ENCODE measurements at places on chromosomes 11 and 22.

- DNase-seq: no peak
These were observed 45.7 kb downstream of the BCL2L13 start for GRCh38 chr22:17684245-17684644.

- DNase-seq: no peak
These were observed 13.4 kb upstream of the PLEKHB1 start for GRCh38 chr11:73632996-73633395.

- DNase-seq: no peak
These were observed 116.7 kb downstream of the NTM start for GRCh38 chr11:131486937-131487635.

DNA sequence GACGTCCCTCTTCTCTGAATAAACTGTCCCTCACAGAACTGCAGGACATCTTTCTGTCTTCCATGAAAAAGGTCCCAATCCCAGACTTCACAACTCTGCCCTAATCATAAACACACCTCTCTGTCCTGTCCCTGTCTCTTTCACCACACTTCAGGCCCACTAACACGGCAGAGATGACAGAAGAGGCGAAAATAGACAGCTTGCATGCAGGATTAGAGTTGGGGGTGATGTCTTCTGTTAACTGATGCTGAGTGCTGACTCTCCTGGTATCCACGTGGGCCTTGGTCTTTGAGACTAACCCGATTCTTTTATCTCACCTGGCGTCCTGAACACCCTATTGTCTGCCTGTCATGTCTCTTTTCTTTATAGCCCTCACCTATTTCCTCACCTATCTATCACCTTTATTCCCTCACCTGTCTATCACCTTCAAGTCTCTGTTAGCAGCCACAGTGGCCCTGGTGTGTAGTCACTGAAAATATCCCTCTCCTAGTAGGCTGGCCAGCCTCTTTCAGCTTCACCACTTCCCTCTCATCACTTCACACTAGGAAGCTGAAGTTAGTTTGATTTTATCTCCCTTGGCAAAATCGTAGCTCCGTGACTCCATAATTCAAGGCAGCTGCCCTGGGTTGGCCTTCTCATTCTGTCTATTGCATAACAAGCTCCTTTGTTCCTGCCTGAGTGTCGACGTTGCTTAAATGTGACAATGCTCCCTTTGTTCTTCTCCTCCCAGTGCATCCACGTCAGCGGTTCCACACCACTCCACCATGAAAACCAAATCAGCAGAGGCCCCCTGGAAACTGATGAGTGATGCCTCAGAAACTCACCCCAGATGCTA lies 30.6 kb upstream of the DRD2 start:
- DNase-seq: no peak

- no peak for DNase-seq
These were observed 25.4 kb upstream of the GRAMD1B start for GRCh38 chr11:123404676-123405075.

GRCh38 chr11:69263736-69264052 lies 30.3 kb upstream of the MYEOV start:
- no peak for DNase-seq

GRCh38 chr11:16261836-16262644 lies 94.3 kb downstream of the SOX6 start:
- no peak for DNase-seq

DNA sequence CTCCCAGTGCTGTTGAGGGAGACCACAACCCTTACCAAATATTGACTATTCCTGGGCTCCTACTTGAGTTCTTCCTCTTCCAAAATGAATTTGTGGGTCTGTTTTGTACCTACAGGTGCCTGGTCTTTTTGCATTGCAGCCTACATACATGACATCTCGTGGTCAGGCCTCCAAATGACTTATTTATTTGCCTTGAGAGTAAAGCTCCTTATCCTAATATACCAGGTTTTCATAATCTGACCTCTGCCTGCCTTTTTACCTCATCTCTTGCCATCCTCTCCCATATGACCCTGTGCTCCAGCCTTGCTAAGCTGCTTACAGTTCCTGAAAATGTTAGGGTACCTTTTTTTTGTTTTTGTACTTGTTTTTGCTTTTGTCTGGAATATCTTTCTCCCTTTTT lies 130.4 kb downstream of the UVRAG start:
- no peak for DNase-seq

GRCh38 chr11:47552056-47552565 lies 821 bp downstream of the CELF1 start:
- peak; percentile 15 for DNase-seq

All from activated CD4-positive, alpha-beta T cell treated with anti-CD3 and anti-CD28 coated beads, Interleukin-2, amount 50 U/mL, for 1 hour (primary cell).